ENCODE measurements at places on chromosomes 11 and 22.

DNA sequence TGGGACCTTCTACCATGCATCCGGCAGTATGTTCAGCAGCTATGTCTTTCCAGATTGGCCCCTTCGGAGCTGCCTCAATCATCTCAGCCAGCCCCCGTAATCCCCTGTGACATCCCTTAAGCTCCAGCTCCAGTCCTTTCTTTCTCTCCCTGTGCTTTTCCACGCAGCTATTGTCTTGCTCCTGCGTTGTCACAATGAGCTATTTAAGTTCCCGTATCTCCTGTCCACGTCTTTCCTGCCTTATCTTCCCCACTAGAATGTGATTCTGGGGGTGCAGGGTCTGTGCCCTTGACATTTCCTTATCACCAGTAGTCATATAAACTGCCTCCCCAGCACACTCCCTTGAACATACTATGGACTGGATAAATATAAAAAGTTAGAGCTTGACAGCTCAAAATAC, 5.1 kb upstream of the ETS1 start:
- DNase-seq, result no peak

GRCh38 chr22:23062616-23063538, 7.4 kb upstream of the GNAZ start:
- no peak for DNase-seq

GRCh38 chr22:23500508-23501260, 79.4 kb downstream of the IGLL1 start:
- DNase-seq, result no peak

- DNase-seq, result no peak
Observed at GRCh38 chr11:10308201-10308954, 3.5 kb downstream of the ADM start.

DNA sequence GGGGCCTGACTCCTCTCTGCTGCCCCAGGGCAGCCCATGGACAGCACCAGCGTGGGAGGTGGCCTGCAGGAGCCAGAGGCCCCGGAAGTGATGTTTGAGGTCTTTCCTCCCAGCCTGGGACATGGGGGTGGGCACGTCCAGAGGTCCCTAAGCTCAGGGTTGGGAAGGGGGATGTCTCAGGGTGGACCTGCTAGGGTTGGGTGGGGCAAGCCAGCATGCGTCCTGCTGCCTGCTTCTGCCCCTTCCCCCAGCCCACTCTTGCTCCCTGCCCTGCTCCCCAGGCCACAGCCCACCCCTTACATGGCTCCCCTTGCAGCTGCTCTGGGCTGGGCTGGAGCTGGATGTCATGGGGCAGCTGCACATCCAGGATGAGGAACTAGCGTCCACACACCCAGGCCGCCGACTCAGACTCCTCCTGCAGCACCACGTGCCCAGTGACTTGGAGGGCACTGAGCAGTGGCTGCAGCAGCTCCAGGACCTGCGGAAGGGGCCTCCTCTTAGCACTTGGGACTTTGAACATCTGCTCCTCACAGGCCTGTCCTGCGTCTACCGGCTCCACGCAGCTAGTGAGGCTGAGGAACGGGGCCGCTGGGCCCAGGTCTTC, 1.3 kb downstream of the FAM180B start:
- DNase-seq, result no peak

All from activated CD4-positive, alpha-beta T cell treated with anti-CD3 and anti-CD28 coated beads for 24 hours (primary cell).